ENCODE measurements at places on chromosomes 4 and X.
A peak's percentile ranks its signal among the peaks of the same experiment; 100 is the strongest.

GRCh38 chrX:139642241-139642927, 65.6 kb downstream of the MCF2 start:
- no peak for DNase-seq

- no peak for DNase-seq
Observed at GRCh38 chr4:129900430-129900953, 804.5 kb downstream of the C4orf33 start.

DNA sequence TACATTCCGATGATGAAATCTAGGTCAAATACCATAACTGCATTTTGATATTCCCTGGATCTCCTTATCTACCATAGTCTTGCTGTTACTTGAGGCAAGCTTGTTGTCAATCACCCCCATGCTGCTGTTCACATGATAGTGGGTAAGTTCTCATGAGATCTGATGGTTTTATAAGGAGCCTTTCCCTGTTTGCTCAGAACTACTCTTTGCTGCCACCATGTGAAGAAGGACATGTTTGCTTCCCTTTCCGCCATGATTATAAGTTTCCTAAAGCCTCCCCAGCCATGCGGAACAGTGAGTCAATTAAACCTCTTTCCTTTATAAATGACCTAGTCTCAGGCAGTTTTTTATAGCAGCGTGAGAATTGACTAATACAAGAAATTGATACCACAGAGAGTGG, 432.0 kb downstream of the GLUD2 start:
- no peak for DNase-seq

- no peak for DNase-seq
Observed at GRCh38 chr4:55722132-55722531, 86.0 kb upstream of the NMU start.

DNA sequence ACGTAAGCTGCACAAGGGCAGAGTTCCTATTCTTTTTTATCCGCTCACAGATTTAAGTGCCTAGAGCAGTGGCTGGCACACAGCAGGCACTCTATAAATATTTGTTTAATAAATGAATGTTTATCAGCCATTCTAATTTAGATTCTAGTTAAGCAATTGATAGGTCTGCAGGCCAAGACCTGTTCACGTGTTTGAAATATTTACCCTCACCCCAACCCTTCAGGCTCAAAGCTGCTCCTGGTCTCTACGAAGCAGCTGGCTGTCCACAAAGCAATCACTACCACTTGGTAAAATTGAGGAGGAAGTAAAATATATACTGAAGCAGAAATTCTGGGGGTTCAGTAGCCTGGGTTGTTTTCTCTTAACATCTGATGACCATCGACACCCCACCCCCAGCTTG, 158.1 kb downstream of the MGST2 start:
- DNase-seq: no peak

DNA sequence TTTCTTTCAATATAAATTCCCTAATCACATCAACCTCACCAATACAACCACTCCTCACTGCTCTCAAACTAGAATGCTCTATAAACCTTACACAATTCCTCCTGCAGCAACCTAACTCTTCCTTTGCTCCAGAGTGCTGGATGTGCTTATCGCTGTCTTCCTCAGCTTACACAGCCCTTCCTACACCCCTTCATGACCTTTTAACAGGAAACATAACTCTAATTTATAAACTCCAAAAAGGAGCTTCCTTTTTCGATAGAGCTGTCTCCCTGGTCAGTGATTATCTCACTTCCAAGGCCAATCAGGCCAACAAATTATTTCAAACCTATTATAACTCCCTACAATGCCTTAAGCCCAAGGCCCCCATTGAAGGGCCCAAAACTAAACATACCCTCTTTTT, 78.8 kb downstream of the COQ2 start:
- DNase-seq: no peak

GRCh38 chr4:187380181-187380581, 615.4 kb upstream of the ZFP42 start:
- no peak for DNase-seq

DNA sequence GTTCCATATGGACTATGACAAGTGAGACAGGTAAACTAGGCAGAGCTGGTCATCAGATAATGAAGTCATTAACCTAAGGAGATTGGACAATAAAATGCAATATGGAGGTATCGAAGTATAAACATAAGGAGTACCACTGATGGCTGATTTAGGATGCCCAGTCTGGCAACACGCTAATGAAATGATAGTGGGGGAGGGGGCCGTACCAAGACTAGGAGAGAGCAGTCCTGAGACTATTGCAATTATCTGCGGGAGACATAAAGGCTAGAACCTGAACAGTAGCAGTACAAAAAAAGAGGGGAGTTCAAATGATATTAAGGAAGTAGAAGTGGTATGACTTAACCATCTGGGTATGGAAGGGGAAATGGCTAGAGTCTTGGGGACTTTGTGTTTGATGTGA, 2.3 kb downstream of the F9 start:
- no peak for DNase-seq

- no peak for DNase-seq
Observed at GRCh38 chr4:165177725-165178666, 29.4 kb upstream of the KLHL2 start.

- no peak for DNase-seq
Observed at GRCh38 chrX:38206036-38206435, 14.6 kb downstream of the SRPX start.

DNA sequence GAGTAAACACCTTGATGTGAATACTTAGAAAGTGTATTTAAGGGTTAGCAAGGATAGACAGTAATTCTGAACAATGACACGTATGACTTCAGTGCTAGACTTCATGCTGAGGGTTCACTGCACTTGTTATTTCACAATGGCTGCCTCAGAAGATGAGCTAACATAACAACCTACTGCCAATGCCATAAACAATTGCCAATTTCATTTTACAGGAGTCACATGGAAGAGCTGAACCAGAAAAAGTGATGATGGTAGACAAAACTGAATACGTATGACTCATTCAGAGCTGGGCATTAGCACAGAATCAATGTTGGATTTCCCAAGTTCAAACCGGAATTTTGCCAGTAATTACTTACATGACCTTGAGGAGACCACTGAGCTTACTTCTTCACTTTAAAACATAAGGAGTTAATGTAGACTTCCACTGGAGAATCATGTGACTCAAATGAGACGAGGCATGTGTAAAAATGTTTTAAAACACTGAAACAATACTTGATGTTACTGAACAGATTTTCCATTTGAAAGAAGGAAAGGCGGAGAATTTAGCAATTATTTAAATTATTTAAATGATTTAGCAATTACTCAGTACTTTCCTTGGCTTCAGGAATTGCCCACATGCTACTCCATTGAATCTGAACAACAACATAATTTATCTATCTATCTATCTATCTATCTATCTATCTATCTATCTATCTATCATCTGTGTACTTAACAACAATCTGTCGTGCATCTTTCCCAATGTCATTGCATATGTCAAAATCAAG, 868.5 kb upstream of the SLIT2 start:
- peak; percentile 5 for DNase-seq
